DND-41 (cell line): ENCODE measurements at places on chromosomes 13 and 19.
A peak's percentile ranks its signal among the peaks of the same experiment; 100 is the strongest.

DNA sequence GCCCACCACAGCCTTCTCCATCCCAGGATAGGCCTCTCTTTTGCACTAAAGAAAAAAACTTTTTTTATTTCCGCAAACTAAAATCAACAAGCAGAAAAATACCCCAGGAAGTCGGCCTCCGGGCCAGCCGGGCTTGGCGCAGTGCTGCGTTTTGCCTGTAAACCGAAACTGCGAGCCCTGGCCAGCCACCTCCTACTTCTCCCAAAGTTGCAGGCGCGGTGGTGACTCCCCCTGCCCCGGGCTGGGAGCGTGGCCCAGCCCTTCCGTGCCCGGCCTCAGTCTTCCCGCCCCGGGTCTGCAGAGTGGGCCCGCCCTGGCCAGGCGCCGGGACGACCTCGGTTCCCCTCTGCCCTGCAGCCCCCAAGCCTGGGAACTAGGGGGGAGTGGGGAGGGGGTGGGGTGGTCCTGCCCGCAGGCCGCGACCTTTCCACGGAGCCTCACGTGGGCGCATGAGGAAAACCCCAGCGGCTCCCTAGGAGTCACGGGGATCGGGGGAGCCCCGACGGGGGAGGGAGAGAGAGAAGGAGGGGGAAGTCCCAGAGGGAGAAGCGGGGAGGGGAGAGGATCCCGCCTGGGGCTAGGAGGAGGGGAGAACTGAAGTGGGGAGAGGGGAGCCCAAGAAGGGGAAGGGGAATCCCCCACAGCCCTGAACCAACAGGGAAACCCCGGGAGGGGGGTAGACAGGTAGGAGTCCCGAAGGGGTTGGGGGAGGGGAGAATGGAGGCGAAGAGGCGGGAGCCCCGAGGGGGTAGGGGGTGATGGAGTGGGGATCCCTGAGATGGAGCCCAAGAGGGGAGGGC, 3.0 kb downstream of the GADD45B start:
- DNase-seq: peak; percentile 80

GRCh38 chr19:33641956-33642498, 20.3 kb downstream of the CHST8 start:
- no peak for DNase-seq

DNA sequence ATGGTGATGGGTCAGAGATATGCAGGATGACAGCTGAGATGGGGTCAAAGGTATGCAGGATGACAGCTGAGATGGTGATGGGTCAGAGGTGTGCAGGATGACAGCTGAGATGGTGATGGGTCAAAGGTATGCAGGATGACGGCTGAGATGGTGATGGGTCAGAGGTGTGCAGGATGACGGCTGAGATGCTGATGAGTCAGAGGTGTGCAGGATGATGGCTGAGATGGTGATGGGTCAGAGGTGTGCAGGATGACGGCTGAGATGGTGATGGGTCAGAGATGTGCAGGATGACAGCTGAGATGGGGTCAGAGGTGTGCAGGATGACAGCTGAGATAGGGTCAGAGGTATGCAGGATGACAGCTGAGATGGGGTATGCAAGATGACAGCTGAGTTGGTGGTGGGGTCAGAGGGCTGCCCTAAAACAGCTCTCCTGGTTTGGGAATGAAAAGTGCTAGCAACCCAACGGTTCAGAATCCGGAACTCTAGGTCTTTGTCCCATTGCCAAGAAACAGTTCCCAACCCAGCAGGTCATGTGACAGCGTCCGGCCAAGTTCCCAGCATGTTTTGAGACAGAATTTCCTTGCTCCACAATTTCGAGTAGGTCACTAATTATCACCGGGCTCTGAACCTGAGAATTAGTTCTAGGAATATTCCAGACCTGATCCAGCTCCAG, 3.2 kb downstream of the SELENOW start:
- DNase-seq: no peak

GRCh38 chr13:37613236-37613635, 14.7 kb upstream of the POSTN start:
- no peak for DNase-seq

- no peak for DNase-seq
Observed at GRCh38 chr19:13869281-13869680, 7.7 kb upstream of the NANOS3 start.

GRCh38 chr19:45354241-45354842, 13.8 kb downstream of the KLC3 start:
- no peak for DNase-seq

- DNase-seq: no peak
Observed at GRCh38 chr13:39349391-39349960, 253.5 kb downstream of the LHFPL6 start.

GRCh38 chr19:9872618-9873242, 37.6 kb downstream of the PIN1 start:
- DNase-seq: no peak

GRCh38 chr19:38683393-38684077, 36.1 kb downstream of the ACTN4 start:
- peak; percentile 10 for DNase-seq

GRCh38 chr19:1155352-1156304, 18.4 kb downstream of the SBNO2 start:
- DNase-seq: no peak

DNA sequence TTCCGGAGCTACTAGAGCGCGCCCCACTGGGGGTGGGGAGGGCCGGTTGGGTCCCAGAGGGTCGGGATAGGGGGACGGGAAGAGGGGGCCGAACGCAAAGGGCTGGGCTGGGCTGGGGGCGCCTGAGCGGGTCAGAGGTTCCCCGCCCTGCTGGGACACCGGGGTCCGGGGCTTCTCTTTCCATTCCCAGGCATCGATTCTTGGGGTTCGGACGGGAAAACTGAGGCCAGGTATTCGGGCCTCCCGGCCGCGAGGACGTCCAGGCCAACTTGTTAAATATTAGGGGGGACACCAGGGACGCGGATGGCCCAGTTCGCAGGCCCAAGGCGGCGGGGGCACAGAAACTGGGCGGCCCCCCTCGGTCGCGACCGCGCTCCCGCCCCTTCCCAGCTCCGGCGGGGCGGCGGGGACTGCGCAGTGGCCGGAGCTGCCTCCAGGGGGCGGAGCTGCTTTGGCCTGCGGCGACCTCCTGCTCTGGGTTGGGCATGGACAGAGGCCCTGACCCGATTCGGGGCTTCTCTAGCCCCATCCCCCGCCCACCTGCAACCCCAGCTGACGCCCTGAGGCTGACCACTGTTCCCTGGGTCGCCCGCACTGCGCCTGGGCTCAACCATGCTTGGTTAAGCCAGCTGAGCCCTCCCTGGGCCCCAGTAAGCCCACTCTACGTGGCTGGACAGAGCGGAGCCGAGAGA, 1.2 kb upstream of the KLF16 start:
- peak; percentile 65 for DNase-seq

DNA sequence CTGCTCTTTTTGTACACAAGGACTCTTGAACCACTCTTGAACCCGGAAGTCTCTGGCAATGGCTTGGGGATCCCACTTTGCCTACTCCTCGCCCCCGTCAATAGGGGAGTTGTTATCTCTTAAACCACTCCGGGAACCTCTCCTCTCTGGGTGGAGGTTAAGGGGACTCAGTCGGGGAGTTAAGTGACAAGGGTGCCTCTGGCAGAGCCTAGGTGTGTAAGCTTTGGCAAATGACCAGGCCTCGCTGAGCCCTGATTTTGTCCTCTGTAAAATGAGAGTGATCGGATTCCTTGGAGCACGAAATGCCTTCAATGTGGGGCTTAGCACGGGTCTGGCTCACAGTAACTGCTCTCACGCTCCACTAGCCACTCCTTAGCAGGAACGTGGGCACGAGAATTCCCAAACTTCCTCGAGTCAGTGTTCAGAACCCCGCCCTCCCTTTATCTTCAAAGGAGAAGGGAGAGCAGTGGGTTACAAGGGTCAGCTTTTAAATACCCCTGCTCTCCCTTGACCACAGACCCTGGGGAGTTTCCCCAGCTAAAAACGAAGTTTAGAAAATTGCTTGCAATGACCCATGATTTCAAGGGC, 193.3 kb downstream of the KATNAL1 start:
- DNase-seq: no peak
